ENCODE measurements at places on chromosomes 7 and 10.

GRCh38 chr7:158313931-158314330, 273.7 kb downstream of the PTPRN2 start:
- no peak overlapping the region for H3K4me3 ChIP-seq
- no peak for DNase-seq
- no peak overlapping the region for H3K27ac ChIP-seq
- no peaks in the 10 kb centered on the region for H3K4me1 ChIP-seq
- H3K36me3 ChIP-seq: no peaks in the 10 kb centered on the region

DNA sequence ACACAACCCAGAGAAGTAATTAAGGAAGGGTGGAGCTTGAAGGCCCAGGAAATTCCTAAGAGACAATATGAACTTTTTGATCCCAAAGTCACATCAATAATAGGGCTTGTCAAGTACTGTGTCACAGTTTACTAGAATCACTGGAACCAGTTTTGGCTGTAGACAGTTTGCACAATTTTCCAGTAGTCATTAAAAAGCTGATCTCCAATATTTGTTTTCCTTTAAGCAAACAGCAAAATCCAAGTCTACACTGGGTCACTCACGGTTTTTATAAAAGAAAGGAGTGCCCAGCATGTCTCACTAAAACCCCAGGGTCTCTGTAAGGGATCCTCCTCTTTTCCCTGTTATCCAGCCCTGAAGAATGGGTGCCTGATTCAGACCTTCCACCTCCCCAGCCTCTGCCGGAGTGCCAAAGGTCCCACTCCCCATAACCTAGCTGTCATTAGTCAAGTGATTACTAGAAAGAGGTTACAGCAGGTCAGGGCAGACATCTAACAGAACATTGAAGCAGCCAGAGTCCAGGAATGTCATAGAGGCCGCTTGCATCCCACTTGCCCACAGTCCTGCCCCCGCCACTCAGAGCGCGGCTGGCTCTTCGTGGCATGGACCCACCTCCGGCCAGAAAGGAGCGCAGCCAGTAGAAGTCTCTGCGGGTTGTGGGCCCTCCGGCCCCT, 552 bp downstream of the SLC25A16 start:
- no peaks in the 10 kb centered on the region for H3K36me3 ChIP-seq
- no peaks in the 10 kb centered on the region for H3K4me1 ChIP-seq
- peak overlapping the region; percentile 88 for H3K27ac ChIP-seq
- peak overlapping the region; percentile 88 for H3K4me3 ChIP-seq

- H3K27ac ChIP-seq: no peak overlapping the region
- H3K4me3 ChIP-seq: no peak overlapping the region
- peaks cover 2% of the 10 kb centered on the region for H3K4me1 ChIP-seq
- no peak for DNase-seq
- no peaks in the 10 kb centered on the region for H3K36me3 ChIP-seq
- no peaks in the 10 kb centered on the region for H3K27me3 ChIP-seq
These were observed 3.0 kb upstream of the WASL start for GRCh38 chr7:123751821-123752220.

- no peak overlapping the region for H3K27ac ChIP-seq
- H3K36me3 ChIP-seq: no peaks in the 10 kb centered on the region
- no peak for DNase-seq
- peaks cover 10% of the 10 kb centered on the region for H3K4me1 ChIP-seq
- H3K27me3 ChIP-seq: no peaks in the 10 kb centered on the region
These were observed 28.1 kb downstream of the DNMBP start for GRCh38 chr10:99981581-99982199.

- no peaks in the 10 kb centered on the region for H3K27me3 ChIP-seq
- H3K4me1 ChIP-seq: peaks cover 2% of the 10 kb centered on the region
- peak overlapping the region; percentile 34 for H3K4me3 ChIP-seq
These were observed 93.3 kb upstream of the AGBL3 start for GRCh38 chr7:134892963-134893362.

- DNase-seq: no peak
- H3K36me3 ChIP-seq: no peaks in the 10 kb centered on the region
- no peaks in the 10 kb centered on the region for H3K4me1 ChIP-seq
- H3K27me3 ChIP-seq: no peaks in the 10 kb centered on the region
- H3K4me3 ChIP-seq: no peak overlapping the region
- H3K27ac ChIP-seq: no peak overlapping the region
These were observed 53.0 kb downstream of the PDZD8 start for GRCh38 chr10:117322260-117322659.

GRCh38 chr10:126654579-126654978, 15.9 kb downstream of the C10orf90 start:
- H3K36me3 ChIP-seq: no peaks in the 10 kb centered on the region
- H3K4me3 ChIP-seq: no peak overlapping the region
- peak; percentile 36 for DNase-seq

- H3K27me3 ChIP-seq: no peaks in the 10 kb centered on the region
- no peak overlapping the region for H3K27ac ChIP-seq
- peaks cover 31% of the 10 kb centered on the region for H3K4me1 ChIP-seq
- no peak overlapping the region for H3K4me3 ChIP-seq
- peaks cover 2% of the 10 kb centered on the region for H3K36me3 ChIP-seq
- DNase-seq: peak; percentile 70
These were observed 21.0 kb downstream of the ITPRIP start for GRCh38 chr10:104317269-104317710.
